Globus pallidus (tissue), 1 donor: ENCODE measurements at places on chromosomes 13 and 19.
A peak's percentile ranks its signal among the peaks of the same experiment; 100 is the strongest.

- no peak for DNase-seq
Observed at GRCh38 chr13:24670174-24670573, 10.0 kb upstream of the ATP12A start.

DNA sequence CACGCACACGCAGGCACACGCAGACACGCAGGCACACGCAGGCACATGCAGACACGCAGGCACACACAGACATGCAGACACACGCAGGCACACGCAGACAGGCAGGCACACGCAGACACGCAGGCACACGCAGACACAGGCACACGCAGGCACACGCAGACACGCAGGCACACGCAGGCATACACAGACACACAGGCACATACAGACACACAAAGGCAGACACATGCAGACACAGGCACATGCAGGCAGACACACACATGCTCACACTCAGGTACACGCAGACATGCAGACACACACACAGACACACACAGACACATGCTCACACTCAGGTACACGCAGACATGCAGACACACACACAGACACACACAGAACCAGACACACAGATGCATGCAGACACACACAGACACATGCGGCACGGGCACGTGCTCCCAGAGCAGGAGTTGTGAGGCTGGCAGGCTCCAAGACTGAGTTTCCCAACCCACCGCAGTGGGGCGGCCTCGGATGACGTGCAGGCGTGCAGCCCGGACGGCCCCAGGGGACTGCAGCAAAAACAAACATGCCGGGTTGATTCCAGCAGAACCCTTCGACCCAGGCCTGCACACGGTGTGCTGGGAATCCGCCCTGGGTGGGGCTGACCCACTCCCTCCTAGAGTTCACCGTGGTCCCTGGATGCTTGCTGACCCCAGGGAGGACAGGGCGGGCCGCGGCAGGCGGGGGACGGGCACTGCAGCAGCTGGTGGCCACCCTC lies 100.0 kb downstream of the GADD45B start:
- DNase-seq: no peak

DNA sequence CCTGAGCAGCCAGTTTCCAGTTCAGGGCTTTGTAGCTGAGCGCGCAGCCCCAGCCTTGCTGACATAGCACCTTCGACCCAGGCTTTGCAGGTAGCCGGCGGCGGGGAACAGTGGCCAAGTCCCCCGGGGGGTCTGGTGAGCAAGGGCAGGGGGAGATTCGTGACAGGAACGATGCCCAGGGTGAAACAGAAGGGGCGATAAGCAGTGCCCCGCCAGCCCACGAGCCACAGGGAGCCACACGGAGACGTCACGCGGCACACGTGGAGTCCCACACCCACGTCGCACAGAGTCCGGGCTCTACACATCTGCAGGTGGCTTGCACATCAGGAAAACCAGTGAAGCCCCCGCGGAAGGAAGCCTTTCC lies 127.2 kb downstream of the SOX1 start:
- DNase-seq: no peak

- no peak for DNase-seq
Observed at GRCh38 chr19:49337267-49338022, 2.2 kb downstream of the CD37 start.

DNA sequence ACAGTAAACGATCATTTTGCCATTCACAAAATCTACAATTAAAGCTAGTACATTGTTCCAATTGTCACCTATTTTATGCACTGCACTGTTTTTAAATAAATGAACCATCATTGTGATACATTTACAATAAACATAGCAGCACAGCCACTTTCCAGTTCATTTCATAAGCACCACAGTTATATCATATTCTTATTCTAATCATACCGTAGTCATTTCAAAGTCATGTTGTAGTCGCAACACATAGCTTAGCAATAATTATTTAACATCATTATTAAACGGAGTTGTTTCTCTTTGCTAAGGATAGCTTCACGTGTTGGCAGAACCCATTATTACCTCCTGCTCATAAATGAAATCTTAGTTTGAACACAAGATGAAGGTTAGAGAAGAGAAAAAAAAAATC lies 2.2 kb upstream of the PCDH9 start:
- DNase-seq: no peak

GRCh38 chr19:13382633-13382938 lies 123.7 kb downstream of the CACNA1A start:
- no peak for DNase-seq

DNA sequence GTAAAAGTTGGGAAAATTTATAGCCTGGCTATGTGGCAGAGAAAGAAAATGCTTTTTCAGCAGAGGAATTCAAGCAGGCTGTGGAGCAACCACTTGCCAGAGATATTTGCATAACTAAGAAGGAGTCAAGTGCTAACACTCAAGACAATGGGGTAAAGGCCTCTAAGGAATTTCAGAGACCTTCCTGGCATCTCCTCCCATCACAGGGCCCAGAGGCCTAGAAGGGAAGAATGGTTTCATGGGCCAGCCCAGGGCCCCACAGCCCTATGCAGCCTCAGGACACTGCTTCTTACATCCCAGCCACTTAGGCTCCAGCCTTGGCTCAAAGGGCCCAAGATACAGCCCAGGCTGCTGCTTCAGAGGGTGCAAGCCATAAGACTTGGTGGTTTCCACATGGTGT lies 14.3 kb downstream of the SLC15A1 start:
- DNase-seq: no peak

DNA sequence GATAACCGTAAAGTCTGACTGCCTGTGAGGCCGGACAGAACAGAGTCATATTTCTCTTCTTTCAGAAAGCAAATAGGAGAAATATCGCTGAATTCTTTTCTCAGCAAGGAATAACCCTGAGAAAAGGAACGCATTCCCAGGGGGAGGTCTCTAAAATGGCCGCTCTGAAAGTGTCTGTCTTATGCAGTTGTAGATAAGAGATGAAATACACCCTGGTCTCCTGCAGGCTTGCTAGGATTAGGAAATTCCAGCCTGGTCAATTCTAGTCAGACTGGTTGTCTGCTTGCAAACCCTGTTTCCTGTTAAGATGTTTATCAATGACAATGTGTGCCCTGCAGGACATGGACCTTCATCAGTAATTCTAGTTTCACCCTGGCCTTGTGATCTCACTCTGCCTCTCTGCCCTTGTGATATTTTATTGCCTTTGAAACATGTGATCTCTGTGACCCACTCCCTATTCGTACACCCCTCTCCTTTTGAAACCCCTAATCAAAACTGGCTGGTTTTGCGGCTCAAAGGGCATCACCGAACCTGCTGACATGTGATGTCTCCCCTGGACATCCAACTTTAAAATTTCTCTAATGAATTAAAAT lies 934.8 kb upstream of the SPRY2 start:
- no peak for DNase-seq

DNA sequence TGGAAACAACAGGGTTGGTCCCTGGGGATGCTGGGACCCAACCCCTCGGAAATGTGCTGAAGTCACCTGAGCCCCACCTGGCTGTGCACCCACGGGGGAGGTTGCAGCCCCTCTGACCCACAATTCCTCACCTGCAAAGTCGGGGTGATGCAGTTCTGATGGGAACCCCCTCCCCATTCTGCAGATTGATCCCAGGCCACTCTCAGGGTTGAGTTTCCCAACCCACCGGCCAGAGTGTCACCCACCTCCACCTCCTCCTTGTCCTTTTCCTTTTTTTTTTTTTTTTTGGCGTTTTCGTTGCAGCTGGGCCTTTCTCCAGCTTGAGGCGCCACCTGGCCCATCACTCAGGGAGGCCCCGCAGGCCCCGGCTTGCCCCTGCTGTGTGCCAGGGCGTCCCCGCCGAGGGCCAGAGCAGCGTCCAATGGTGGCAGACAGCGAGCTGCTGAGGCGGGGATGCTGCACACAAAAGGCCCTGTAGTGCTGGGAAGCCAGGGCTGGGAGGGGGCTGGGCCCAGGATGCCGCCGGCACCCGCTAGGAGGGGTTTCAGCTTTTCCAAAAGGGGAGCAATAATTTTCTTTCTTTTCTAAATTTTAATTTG lies 4.6 kb downstream of the PIK3R2 start:
- peak; percentile 88 for DNase-seq

DNA sequence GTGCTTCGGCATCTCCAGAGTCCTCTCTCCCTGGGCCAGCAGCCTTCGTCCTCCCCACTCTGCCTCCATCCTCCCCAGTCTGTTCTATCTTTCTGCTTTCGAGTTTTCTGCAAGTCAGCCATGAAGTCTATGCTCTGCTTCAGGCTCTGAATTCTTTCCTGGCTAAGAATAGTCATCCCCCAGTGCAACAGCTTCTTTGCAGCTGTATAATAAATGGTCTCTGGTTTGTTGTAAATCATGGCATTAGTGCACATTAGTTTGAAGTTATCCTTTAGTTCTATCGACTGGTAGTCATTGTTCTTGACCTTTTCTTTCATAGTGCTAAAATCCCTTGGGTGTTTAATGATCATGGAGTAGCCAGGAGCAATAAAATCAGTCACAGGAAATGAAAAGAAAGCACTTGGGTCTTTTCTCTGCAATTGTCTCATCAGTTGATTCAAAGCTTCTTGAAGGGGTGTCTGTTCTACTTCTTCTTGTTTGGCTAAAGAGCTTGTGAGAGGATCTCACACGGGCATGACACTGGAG lies 46.2 kb upstream of the SOX21 start:
- no peak for DNase-seq

DNA sequence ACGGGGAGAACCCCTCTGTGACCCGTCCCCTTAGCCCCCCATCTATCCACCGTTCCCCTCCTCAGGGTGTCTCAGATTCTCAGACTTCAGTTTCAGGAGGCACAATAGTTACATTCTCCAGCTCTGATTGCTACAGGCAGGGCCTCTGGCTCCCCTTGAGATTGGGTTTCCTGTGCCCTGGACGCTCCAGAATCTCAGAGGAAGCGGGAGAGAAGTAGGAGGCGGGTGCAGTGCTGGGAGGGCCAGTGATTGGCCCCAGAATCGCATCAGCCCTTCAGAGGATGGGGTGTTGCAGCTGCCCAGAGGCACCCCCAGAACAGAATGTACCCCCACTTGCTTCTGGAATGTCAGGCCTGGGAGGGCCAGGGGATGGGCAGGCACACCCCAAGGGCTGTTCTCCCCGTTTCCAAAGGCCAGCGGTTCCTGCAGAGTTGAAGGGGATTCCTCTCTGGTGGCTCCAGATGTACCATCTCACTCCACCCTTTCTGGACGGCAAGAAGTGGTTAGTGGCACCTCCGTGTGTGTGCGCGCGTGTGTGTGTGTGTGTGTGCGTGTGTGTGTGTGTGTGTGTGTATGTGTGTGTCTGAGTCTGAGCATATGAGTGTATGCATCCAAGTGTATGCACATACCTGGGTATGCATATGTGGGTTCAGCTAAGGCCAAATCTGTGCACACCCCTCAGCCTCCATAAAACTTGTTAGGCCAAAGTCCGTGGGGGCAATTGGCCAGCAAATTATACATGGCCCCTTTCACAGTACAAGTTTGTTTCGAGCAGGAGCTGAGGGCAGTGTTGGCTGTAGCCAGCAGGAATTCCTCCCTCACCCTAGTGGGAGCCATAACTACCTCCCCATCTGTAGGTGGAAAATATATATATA lies 35.5 kb downstream of the LYL1 start:
- no peak for DNase-seq

- DNase-seq: peak; percentile 81
Observed at GRCh38 chr13:26698392-26699196, 62.0 kb downstream of the GPR12 start.

DNA sequence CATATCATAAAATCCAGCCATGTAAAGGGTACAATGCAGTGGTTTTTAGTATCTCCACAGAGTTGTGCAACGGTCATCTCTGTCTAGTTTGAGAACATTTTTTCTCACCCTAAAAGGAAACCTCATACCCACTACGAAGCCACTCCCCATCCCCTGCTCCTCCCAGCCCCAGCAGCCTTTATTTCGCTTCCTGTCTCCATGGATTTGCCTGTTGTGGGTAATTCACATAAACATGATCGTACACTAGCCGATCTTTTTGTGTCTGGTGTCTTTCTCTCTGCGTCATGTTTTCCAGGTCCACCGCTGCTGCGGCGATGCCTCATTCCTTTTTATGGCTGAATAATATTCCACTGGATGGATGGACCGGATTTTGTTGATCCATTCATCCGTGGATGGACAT lies 28.6 kb downstream of the BICRA start:
- no peak for DNase-seq

DNA sequence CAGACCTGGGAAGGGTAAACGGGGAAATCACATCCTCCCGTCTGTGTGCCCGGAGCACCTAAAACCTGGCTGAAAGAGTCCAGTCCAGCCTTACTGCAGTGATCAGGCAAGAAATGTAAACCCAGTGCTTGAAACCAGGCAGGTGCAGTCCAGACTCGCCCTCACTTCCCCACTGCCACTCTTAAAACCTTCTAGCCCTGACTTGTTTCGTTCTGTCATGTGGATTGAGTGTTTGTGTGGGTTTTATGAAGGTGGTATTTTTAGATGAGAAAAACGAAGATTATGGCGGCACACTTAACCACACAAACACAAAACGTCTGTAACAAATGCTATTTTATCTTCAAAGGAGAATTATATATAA lies 839 bp upstream of the CKAP2 start:
- DNase-seq: no peak

DNA sequence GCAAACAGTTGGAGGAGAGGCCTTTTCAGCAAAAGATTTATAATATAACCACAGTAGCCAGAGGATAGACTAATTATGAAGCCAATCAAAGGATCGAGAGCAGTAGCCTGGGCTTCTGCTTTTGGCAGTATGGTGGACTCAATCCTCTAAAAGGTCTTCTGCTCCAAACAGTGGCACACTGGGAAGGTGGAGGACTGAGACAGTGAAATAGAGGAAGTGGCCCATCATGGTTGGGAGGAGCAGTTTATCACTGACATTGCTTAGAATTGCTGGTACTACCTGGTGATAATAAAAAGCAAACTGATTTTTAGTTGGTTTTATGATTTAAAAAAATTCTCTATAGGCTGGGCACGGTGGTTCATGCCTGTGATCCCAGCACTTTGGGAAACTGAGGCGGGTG lies 20.9 kb upstream of the PLAUR start:
- no peak for DNase-seq

GRCh38 chr13:23736541-23736940 lies 152.7 kb downstream of the MIPEP start:
- no peak for DNase-seq

DNA sequence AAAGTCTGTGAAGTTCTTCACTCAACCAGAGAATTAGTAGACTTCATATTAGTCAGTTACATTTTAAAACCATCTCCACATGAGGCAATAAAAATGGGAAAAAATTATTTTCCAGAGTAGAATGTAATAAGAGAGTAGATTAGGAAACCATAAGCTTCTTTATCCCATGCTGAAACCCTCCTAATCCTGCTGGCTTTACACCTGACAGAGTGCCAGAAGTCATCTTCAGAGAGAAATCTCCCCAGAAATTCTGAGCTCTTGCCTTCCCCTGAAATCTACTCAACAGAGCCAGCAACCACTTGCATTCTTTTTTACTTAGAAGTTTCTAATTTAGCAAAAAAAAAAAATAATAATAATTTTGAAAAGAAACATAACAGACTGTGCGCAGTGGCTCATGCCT lies 279.9 kb downstream of the NHLRC3 start:
- DNase-seq: no peak

DNA sequence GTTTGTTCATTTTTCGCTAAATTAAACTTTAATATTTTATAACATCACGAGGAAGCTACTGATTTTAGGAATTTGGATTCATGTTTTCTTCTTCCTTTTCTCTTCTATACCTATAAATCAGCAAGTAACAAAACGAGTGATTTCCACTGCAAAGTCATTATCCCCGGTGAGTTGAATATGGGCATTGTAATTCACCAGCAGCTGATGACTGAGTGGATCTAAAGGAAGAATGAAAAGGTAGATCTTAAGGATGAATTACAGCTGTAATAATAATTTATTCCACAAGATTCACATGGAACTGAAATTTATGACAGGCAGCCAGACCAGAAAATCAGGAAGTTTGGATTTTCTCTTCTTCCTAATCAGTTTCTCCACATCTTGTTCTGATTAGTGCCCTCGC lies 111.4 kb downstream of the GPC6 start:
- DNase-seq: no peak

- DNase-seq: no peak
Observed at GRCh38 chr13:95745289-95745688, 68.3 kb downstream of the DNAJC3 start.
